ENCODE measurements at places on chromosomes 1 and 21.
A peak's percentile ranks its signal among the peaks of the same experiment; 100 is the strongest.

GRCh38 chr1:85128316-85128715 is 72.5 kb downstream of the SYDE2 start:
- H3K4me3 ChIP-seq: no peak overlapping the region
- H3K27ac ChIP-seq: no peak overlapping the region
- peaks cover 12% of the 10 kb centered on the region for H3K27me3 ChIP-seq

- H3K36me3 ChIP-seq: peaks cover 30% of the 10 kb centered on the region
- no peaks in the 10 kb centered on the region for H3K4me1 ChIP-seq
- H3K27ac ChIP-seq: no peak overlapping the region
- H3K4me3 ChIP-seq: no peak overlapping the region
- H3K27me3 ChIP-seq: no peaks in the 10 kb centered on the region
Measured at GRCh38 chr1:243575070-243575469, 275.0 kb downstream of the AKT3 start.

DNA sequence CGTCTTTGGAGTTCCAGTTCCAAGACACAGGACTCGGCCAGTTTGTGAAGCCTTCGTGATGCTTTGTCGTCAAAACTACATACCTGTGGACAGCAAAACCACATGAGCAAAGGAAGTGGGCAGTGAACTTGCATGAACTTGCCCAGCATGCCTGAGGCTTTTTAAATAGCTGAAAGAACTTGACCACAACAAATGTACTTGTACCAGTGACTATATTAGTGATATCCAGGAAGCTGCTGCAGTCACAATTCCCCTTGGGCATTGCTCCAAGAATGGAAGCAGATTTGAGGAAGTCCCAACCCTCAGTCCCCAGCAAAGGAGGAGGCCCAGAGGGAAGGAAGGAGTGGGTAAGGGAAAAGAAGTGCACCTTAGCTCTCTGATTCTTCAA is 2.6 kb downstream of the FUCA1 start:
- no peak overlapping the region for H3K4me3 ChIP-seq
- peak overlapping the region; percentile 11 for H3K27ac ChIP-seq
- no peaks in the 10 kb centered on the region for H3K36me3 ChIP-seq

GRCh38 chr1:178768423-178768822 is 43.4 kb downstream of the RALGPS2 start:
- H3K27ac ChIP-seq: peak overlapping the region; percentile 21
- DNase-seq: no peak
- no peaks in the 10 kb centered on the region for H3K27me3 ChIP-seq
- peaks cover 51% of the 10 kb centered on the region for H3K36me3 ChIP-seq
- peaks cover 62% of the 10 kb centered on the region for H3K4me1 ChIP-seq

DNA sequence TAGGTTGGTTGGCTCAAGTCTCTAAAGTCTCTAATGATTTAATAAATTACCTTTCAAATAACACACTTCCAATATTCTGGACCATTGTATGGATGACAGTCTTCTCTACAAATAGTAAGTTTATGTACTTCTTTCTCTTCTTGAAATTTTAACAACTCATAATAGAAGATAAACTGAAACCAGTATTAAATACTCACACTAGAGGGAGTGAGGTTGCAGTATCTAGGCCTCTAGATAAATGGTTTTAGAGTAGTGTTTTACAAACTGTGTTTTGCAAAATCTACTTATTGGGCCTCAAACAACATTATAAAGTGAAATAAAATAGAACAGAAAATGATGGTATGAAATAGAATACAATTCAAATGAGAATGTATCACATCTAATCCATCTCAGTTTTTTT is 479.9 kb upstream of the BRINP3 start:
- no peak for DNase-seq
- H3K4me3 ChIP-seq: no peak overlapping the region
- no peaks in the 10 kb centered on the region for H3K27me3 ChIP-seq
- no peaks in the 10 kb centered on the region for H3K36me3 ChIP-seq
- no peak overlapping the region for H3K27ac ChIP-seq

DNA sequence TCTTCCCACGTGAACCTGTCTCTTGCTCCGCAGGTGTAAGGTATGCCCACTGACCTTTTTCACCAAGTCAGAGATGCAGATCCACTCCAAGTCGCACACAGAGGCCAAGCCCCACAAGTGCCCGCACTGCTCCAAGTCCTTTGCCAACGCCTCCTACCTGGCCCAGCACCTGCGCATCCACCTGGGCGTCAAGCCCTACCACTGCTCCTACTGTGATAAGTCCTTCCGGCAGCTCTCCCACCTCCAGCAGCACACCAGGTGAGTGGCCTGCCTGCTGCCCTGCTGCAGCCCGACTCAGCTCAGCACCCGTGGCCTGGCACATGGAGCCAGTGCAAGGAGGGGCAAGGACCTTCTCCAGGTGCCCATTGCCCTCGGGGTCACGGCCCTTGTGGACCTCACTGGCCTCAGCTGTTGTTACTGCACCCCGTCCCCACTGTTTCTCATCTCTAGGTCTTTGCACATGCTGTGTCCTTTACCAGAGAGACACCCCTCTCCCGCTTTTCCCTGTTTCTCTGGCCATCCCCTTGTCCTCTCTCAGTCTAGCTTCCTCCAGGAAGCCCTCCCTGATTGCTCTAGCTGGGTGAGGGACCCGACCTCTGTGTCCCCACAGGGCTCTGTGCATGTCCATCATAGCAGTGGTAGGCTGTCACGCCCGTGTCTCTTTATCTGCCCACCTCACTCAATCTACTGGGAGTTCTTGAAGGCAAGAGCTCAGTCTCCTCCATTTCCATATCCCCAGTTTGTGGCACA is 25.4 kb downstream of the ZNF362 start:
- DNase-seq: no peak
- H3K27me3 ChIP-seq: no peaks in the 10 kb centered on the region
- peaks cover 26% of the 10 kb centered on the region for H3K36me3 ChIP-seq
- no peak overlapping the region for H3K27ac ChIP-seq

- no peak overlapping the region for H3K27ac ChIP-seq
- H3K4me3 ChIP-seq: no peak overlapping the region
- peaks cover 25% of the 10 kb centered on the region for H3K27me3 ChIP-seq
- peaks cover 11% of the 10 kb centered on the region for H3K4me1 ChIP-seq
- no peak for DNase-seq
Measured at GRCh38 chr1:202310071-202310725, 31.5 kb downstream of the UBE2T start.

DNA sequence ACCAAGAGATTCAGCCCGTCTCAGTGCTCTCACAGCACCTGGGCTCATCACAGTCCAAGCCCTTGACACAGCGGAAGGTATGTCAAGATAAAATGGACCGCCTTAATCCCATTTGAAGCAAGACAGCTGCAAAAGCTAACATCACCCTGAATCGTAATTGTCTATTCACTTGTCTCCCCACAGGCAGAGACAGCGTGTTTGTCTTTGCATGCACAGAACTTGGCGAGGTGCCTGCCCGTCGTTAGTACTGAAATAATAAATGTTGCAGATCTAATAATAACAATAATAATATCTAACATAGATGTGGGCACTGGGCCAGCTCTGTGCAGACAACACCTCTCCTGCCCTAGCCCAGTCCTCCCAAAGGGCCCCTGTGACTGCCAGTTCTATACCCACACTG is 271.7 kb downstream of the NPHP4 start:
- peaks cover 4% of the 10 kb centered on the region for H3K4me1 ChIP-seq
- no peak overlapping the region for H3K4me3 ChIP-seq
- no peaks in the 10 kb centered on the region for H3K36me3 ChIP-seq
- H3K27ac ChIP-seq: no peak overlapping the region

GRCh38 chr1:211973541-211973940 is 61.8 kb downstream of the INTS7 start:
- H3K36me3 ChIP-seq: peaks cover 22% of the 10 kb centered on the region
- no peak overlapping the region for H3K4me3 ChIP-seq
- no peaks in the 10 kb centered on the region for H3K27me3 ChIP-seq
- H3K27ac ChIP-seq: no peak overlapping the region
- H3K4me1 ChIP-seq: peaks cover 10% of the 10 kb centered on the region

DNA sequence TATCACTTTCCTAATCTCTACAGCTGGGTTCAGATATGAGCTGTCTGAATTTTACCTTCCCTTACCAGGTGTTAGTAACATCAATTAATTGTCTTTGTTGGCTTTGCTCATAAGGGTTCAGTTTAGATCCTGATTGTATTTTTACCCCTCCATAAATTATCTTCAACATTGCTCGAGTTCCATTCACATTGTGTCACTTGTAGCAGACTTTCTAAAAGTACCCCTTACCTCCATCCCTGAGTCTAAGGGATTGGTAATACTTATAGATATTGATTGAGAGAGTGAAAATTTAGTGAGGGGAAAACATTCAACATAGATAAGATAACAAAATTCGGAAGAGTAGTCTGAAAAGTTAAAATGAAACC is 7.3 kb downstream of the RASAL2 start:
- no peak overlapping the region for H3K27ac ChIP-seq
- H3K4me1 ChIP-seq: no peaks in the 10 kb centered on the region
- DNase-seq: no peak
- H3K4me3 ChIP-seq: no peak overlapping the region
- peaks cover 18% of the 10 kb centered on the region for H3K27me3 ChIP-seq

- H3K27me3 ChIP-seq: no peaks in the 10 kb centered on the region
- H3K4me1 ChIP-seq: peaks cover 34% of the 10 kb centered on the region
- peak overlapping the region; percentile 99 for H3K4me3 ChIP-seq
- peaks cover 4% of the 10 kb centered on the region for H3K36me3 ChIP-seq
Measured at GRCh38 chr1:65068202-65069010, 79.6 kb upstream of the AK4 start.

- H3K4me1 ChIP-seq: no peaks in the 10 kb centered on the region
- H3K4me3 ChIP-seq: no peak within 1 kb of the TSS
- H3K36me3 ChIP-seq: peaks cover 17% of the 10 kb centered on the region
Measured at GRCh38 chr1:170145770-170146676, at the start of gene NTMT2. NTMT2 (plus strand) TSS chr1:170145959; CDS start chr1:170146108, 149 bp downstream.

- peaks cover 57% of the 10 kb centered on the region for H3K36me3 ChIP-seq
- H3K27ac ChIP-seq: no peak overlapping the region
- no peak overlapping the region for H3K4me3 ChIP-seq
- no peaks in the 10 kb centered on the region for H3K4me1 ChIP-seq
- DNase-seq: no peak
Measured at GRCh38 chr1:39317111-39317510, 112.6 kb downstream of the MACF1 start.

DNA sequence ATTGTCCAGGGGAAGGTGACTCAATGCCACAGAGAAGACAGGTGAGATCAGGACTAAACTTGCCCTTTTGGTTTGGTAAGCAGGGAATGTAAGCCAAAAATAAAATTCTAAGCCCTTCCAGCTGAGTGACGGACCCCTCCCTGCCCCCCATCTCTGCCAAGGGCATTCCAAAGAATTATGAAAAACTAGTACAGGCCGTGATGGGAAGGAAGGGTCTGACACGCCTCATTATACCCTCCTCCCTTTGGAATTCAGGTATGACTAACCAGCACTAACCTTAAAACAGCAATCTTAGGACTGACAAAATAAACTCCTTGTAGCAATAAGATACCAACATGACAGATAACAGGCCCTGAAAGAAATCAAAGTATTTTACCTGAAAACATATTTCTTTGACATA is 99.6 kb downstream of the GABPA start:
- H3K36me3 ChIP-seq: peaks cover 16% of the 10 kb centered on the region
- H3K4me1 ChIP-seq: no peaks in the 10 kb centered on the region
- no peak overlapping the region for H3K4me3 ChIP-seq

GRCh38 chr1:190391582-190391981 is 86.1 kb downstream of the BRINP3 start:
- no peaks in the 10 kb centered on the region for H3K4me1 ChIP-seq
- H3K4me3 ChIP-seq: no peak overlapping the region
- H3K27ac ChIP-seq: no peak overlapping the region
- no peaks in the 10 kb centered on the region for H3K36me3 ChIP-seq
- H3K27me3 ChIP-seq: no peaks in the 10 kb centered on the region

GRCh38 chr1:202709276-202710041 is 795 bp downstream of the SYT2 start:
- DNase-seq: no peak
- peaks cover 58% of the 10 kb centered on the region for H3K27me3 ChIP-seq
- H3K27ac ChIP-seq: no peak overlapping the region
- peaks cover 7% of the 10 kb centered on the region for H3K36me3 ChIP-seq

All from naive B cell (primary cell).